Lower lobe of right lung (tissue), 2 donors: ENCODE measurements at places on chromosomes 13 and 19. TPM values are rescaled to one million over a fixed set of nuclear protein-coding genes. Genes with fewer than 3 reads are reported as not detected.

DNA sequence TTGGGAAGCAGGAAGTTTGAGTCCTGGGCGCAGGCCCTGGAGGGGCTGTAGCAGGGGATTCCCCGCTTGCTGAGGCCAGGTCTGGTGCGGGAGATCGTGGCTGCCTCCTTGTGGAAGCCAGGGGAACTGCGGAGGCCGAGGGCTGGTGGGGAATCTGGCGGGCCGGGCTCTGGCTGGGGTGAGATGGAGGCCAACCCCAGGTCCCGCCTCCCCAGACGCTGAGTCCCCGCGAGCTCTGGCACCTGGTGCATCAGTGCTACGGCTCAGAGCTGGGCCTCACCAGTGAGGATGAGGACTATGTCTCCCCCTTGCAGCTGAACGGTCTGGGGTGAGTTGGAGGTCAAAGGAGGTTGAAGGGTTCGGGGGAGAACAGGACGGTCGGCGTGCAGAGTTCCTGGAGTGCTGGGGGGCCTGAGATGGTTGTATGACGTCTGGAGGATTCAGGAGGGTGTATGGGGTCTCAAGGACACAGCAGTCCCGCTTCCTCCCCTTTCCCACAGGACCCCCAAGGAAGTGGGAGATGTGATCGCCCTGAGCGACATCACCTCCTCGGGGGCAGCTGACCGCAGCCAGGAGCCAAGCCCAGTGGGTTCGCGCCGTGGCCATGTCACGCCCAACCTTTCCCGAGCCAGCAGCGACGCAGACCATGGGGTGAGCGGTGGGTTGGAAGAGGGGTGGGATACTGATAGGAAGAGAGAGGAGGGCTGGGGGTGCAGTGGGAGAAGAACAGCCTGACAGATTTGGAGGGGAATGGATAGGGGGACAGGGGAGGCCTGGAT lies 13.1 kb downstream of the GRAMD1A start:
- H3K36me3 ChIP-seq = peaks cover 79% of the 10 kb centered on the region
- H3K27ac ChIP-seq = peak overlapping the region; percentile 44
- H3K4me1 ChIP-seq = peaks cover 54% of the 10 kb centered on the region
- no peak overlapping the region for H3K4me3 ChIP-seq
- H3K27me3 ChIP-seq = no peaks in the 10 kb centered on the region

DNA sequence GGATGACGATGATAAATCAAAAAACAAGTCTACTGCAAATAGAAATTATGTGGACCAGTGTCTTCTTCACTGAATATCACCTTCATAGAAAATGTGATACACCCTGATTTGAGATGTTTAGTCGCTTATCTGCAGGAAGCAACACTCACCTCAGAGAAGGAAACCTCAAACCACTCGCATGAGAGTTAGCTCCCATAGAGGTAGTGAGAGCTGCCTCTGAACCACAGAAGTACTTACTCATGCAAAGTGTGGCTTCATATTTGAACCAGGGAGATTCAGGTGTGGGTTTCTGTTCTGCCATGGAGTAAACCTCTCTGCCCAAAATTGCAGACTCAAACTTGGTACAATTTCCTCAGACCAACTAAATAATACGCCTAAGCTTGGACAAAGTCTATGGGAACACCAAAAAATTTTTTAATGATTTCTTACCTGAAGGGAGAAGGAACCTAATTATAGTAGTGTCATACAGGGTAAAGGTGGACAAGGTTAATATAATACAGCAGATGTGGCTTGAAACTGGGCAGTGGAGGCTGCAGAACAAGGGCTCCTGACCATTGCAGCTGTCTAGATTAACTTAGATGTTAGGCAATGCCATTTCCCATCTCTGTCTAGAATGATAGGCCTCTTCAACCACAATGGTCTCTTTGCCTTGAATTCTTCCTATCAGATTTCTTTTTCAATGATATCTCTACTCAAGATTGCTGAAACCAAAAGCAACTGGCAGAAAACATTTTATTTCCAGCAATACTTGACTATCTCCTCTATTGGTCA lies 29.6 kb upstream of the RCBTB2 start:
- no peaks in the 10 kb centered on the region for H3K27me3 ChIP-seq
- H3K36me3 ChIP-seq = no peaks in the 10 kb centered on the region

- no peak overlapping the region for H3K4me3 ChIP-seq
- no peaks in the 10 kb centered on the region for H3K36me3 ChIP-seq
- H3K4me1 ChIP-seq = no peaks in the 10 kb centered on the region
- no peaks in the 10 kb centered on the region for H3K27me3 ChIP-seq
- no peak overlapping the region for H3K27ac ChIP-seq
- no peak for DNase-seq
These were observed 1394.1 kb downstream of the PCDH9 start for GRCh38 chr13:65836066-65836465.

DNA sequence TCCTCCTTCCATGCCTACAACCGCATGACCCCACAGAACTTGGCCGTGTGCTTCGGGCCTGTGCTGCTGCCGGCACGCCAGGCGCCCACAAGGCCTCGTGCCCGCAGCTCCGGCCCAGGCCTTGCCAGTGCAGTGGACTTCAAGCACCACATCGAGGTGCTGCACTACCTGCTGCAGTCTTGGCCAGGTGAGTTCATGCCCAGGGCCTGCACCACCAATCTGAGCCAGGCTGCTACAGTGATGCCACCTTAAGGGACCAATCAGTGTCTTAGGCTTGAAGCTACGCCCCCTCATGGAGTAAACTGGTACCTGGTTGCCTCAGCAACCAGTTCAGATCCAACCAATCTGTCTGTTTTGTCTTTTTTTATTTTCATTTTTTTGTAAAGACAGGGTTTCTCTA lies 5.2 kb downstream of the SYDE1 start:
- peaks cover 11% of the 10 kb centered on the region for H3K4me1 ChIP-seq
- peaks cover 6% of the 10 kb centered on the region for H3K27me3 ChIP-seq
- DNase-seq = no peak
- H3K4me3 ChIP-seq = no peak overlapping the region
- H3K36me3 ChIP-seq = peaks cover 77% of the 10 kb centered on the region
- H3K27ac ChIP-seq = no peak overlapping the region

DNA sequence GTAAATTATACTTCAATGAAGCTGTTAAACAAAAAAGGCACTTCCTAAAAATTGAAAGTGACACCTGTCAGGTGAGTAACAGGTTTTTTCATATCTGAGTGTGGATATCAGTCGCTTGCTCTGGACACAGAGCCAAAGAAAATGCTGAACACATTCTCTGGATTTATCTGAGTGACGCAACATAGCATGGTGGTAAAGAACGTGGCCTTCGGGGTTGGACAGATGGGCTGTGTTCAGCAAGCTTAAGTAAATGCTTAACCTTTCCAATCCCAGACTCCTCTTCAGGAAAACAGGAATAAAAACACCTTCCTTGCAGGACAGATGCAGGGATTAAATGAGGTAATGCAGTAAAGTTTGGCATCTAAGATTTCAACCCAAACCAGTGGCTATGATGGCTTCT lies 132.0 kb downstream of the FOXO1 start:
- H3K27me3 ChIP-seq = no peaks in the 10 kb centered on the region
- H3K4me3 ChIP-seq = no peak overlapping the region
- H3K27ac ChIP-seq = no peak overlapping the region

DNA sequence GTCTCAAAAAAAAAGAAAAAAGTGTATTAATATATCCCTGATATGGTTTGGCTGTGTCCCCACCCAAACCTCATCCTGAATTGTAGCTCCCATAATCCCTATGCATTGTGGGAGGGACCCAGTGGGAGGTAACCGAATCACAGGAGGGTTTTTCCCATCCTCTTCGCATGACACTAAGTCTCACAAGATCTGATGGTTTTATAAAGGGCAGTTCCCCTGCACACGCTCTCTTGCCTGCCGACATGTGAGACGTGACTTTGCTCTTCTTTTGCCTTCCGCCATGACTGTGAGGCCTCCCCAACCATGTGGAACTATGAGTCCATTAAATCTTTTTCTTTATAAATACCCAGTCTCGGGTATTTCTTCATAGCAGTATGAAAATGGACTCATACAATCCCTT lies 17.7 kb downstream of the STK24 start:
- no peak overlapping the region for H3K27ac ChIP-seq
- DNase-seq = no peak
- H3K27me3 ChIP-seq = no peaks in the 10 kb centered on the region
- H3K36me3 ChIP-seq = no peaks in the 10 kb centered on the region
- H3K4me3 ChIP-seq = no peak overlapping the region

DNA sequence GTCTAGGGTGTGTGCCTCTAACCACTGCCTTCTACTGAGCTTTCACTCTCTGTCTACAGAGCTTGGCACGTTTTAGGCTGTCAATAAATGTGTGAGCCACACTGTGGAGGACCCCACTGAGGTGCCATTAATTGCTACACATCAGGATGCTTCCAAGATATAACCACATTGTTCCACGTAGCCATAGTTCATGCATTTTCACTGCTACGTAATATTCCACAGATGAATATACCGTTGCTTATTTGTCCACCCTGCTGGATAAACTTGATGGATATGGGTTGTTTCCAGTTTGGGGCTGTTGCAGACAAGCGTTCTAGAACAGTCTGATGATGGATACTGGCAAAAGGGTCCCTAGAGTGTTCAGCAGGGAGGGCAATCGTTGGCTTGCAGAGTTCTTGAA lies 11.3 kb upstream of the NUMBL start:
- H3K4me3 ChIP-seq = no peak overlapping the region
- no peak for DNase-seq
- no peaks in the 10 kb centered on the region for H3K27me3 ChIP-seq
- H3K36me3 ChIP-seq = peaks cover 79% of the 10 kb centered on the region
- H3K27ac ChIP-seq = no peak overlapping the region
- H3K4me1 ChIP-seq = no peaks in the 10 kb centered on the region

GRCh38 chr13:50123002-50123401 lies 107.8 kb downstream of the KCNRG start:
- peaks cover 5% of the 10 kb centered on the region for H3K27me3 ChIP-seq
- peak overlapping the region; percentile 100 for H3K27ac ChIP-seq
- peaks cover 58% of the 10 kb centered on the region for H3K4me1 ChIP-seq
- H3K4me3 ChIP-seq = peak overlapping the region; percentile 92
- H3K36me3 ChIP-seq = no peaks in the 10 kb centered on the region
- DNase-seq = no peak

GRCh38 chr13:97295283-97296182 lies 73.4 kb downstream of the MBNL2 start:
- H3K4me1 ChIP-seq = peaks cover 41% of the 10 kb centered on the region
- H3K4me3 ChIP-seq = no peak overlapping the region
- no peaks in the 10 kb centered on the region for H3K36me3 ChIP-seq

- H3K4me3 ChIP-seq = no peak overlapping the region
- H3K4me1 ChIP-seq = no peaks in the 10 kb centered on the region
- DNase-seq = no peak
- peaks cover 16% of the 10 kb centered on the region for H3K36me3 ChIP-seq
- no peak overlapping the region for H3K27ac ChIP-seq
These were observed 27.5 kb downstream of the SPRYD7 start for GRCh38 chr13:49908637-49909036.

ACP7 gene
- total RNA-seq = not detected
